ENCODE measurements at places on chromosomes 12 and 14.

GRCh38 chr14:25349269-25349668 lies 299.3 kb upstream of the STXBP6 start:
- DNase-seq, result no peak

GRCh38 chr14:99287269-99287942 lies 15.4 kb upstream of the BCL11B start:
- DNase-seq, result no peak

GRCh38 chr14:36319899-36320199 lies 588 bp downstream of the MBIP start:
- peak; percentile 36 for DNase-seq

DNA sequence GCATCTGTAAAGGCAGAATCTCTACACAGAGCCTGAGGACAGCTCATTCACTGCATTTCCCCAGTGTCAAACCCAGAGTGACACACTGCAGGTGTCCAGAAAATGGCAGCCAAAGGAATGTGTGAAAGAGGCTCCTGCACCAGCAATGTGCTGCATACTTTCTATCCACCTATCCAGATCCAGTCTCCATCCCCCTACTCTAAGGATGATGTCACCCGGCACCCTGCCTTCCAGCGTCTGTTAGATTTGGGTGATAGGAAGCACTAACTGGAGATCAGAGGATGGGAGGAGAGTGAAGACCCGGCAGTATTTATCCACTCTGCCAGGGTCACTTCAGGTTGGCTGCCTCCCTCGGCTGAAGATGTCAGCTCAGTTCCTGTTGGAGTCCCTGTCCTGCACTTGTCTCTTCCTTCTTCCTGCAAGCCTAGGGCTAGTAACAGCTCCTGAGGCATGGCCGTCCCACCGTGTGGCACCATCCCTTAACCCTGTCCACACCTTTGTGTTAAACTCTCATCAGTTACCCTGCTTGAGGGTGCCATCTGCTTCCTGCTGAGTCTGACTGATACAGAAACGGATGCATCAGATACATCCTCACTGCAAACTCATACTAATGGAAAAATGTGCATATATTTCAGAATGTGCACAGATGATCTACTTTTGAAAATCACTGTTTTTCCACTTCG lies 13.0 kb upstream of the GPR68 start:
- DNase-seq, result no peak

DNA sequence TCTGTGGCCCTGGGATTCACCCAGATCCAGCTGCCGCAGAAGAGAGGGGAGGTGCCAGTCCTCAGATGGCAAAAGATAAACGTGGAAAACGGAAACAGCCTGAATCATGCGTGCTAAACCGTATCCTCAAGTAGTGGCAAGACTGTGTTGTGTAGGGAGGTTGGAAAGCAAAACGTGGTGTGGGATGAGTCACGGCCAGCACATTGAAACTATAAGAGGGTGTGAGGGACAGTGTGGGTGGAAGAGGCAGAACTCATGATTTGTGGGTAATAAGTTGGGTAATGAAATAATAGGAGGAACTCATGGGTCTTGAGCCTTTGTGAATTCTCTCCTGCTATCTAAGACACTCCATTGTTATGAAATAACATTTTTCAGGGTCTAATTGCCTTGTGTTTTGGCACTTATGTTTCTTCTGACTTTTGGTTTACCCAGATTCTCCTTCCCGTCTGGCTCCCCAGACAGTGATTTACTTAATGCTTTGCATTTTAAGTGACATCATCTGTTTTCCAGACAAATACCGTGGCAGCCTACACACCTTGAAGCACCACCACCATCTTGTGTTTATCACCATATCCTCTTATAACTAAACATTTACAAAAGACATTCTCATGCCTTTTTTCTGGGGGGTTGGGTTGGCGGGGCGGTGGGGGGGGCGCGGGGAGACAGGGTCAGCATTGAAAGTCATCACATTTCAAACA lies 62.3 kb upstream of the PTCSC3 start:
- DNase-seq, result peak; percentile 35

DNA sequence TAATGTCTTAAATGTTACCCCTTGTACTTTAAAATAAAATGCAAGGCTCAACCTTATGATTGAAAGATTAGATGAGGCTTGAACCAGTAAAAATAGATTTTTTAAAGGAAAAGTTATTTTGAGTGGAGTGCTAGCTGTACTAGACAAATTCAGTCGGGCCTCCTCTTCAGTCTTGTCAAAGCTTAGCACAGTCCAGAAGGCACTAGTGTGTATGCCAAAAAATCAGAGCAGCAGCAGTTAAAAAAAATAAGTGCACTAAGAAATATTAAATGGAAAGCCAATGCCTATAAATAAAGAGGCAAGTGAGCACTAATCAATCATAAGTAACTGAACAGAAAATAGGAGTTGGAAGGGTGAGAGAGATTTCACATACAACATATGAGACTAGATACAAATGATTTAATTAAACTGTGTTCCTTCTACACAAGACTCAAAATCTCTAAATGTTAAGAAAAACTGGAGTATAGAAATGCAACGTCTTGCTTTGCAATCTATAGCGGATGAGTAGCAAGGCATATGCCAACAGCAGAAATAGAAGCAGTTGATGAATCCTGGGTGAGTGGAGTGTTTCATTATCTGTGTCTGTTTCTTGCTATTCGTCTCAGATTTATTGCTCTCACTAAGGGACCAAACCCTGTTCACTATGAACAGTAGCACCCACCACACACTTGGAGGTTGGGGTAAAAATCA lies 172.1 kb downstream of the ETNK1 start:
- no peak for DNase-seq

DNA sequence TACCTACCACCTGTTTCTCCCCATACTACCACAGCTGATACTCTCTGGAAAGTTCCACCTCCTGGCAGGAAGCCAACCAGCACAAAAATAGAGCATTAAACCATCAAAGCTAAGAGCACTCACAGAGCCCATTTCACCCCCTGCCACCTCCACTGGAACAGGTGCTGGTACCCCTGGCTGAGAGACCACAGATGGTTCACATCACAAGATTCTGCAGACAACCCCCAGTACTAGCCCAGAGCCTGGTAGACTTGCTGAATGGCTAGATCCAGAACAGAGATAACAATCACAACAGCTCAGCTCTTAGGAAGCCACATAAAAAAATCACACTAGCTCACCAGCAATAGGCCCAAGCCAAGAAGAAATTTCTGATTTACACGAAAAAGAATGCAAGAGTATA lies 855.2 kb downstream of the FSCB start:
- DNase-seq, result no peak

- DNase-seq, result no peak
Observed at GRCh38 chr14:104784846-104785707, 10.5 kb downstream of the AKT1 start.

GRCh38 chr14:58177125-58177524 lies 22.8 kb upstream of the ACTR10 start:
- no peak for DNase-seq

DNA sequence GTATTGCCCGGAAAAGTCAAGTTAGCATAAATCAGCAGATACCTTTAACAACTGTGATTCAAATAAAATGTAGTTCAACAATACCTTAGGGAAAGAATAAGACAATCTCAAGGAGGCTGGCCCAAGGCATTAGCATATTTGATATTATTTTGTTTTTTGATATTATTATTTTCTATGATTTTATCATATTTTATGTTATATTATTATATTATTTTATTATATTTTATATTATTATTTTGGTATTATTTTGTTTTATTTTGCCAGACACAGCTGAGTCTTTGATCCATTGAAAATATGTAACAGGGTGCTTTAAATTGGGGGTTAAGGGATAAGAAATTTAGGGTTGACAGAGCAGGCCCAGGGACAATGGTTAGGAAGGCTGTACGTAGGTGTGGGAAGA lies 607.9 kb upstream of the USP15 start:
- no peak for DNase-seq

GRCh38 chr12:110656071-110656655 lies 32.8 kb downstream of the HVCN1 start:
- no peak for DNase-seq

- DNase-seq, result no peak
Observed at GRCh38 chr14:101078170-101078891, 174.8 kb upstream of the RTL1 start.

- DNase-seq, result peak; percentile 41
Observed at GRCh38 chr12:93181409-93181965, 196.2 kb upstream of the NUDT4 start.

DNA sequence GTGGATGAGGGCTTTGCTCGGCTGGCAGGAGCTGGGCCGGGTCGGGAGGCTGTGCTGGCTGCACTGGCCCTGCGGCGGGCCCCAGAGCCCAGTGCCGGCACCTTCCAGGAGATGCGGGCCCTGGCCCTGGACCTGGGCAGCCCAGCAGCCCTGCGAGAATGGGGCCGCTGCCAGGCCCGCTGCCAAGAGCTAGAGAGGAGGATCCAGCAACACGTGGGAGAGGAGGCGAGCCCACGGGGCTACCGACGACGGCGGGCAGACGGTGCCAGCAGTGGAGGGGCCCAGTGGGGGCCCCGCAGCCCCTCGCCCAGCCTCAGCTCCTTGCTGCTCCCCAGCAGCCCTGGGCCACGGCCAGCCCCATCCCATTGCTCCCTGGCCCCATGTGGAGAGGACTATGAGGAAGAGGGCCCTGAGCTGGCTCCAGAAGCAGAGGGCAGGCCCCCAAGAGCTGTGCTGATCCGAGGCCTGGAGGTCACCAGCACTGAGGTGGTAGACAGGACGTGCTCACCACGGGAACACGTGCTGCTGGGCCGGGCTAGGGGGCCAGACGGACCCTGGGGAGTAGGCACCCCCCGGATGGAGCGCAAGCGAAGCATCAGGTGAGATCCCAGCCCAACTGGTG lies 11.5 kb downstream of the ARHGEF40 start:
- DNase-seq, result no peak

DNA sequence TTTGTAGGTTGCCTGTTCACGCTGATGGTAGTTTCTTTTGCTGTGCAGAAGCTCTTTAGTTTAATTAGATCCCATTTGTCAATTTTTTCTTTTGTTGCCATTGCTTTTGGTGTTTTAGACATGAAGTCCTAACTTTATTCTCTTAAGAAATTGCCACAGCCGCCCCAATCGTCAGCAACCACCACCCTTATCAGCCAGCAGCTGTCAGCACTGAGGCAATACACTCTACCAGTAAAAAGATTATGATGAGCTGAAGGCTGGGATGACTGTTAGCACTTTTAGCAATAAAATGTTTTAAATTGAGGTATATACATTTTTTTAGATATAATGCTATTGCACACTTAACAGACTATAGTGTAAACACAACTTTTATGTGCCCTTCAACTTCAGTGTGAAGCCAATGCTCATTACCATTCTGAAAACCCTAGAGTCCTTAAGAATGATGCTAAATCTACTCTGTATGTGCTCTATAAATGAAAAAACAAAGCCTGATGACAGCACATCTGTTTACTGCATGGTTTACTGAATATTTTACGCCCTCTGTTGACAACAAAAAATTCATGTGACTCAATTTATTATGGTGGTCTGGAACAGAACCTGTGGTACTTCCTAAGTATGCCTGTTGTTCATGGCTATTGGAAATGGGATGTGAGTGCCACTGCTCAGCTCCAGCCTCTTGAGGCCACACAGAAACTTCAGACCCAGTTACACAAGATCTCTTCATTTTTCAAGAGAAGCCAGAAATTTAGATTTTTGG lies 197.4 kb downstream of the DUSP6 start:
- DNase-seq, result peak; percentile 64
